ENCODE measurements at places on chromosomes 3 and 15. TPM values are rescaled to one million over a fixed set of nuclear protein-coding genes. Genes with fewer than 3 reads are reported as not detected.
A peak's percentile ranks its signal among the peaks of the same experiment; 100 is the strongest.

Gene SYNPR
- not detected for total RNA-seq

Gene PCSK6
- total RNA-seq = 10.3 TPM

Gene CYP1A2
- total RNA-seq = not detected

Gene TMEM40
- not detected for total RNA-seq

Gene CHL1
- total RNA-seq = 64.8 TPM

Gene ADAMTSL3
- 3.1 TPM for total RNA-seq

Gene CFAP91
- total RNA-seq = 9.1 TPM

Gene ROBO1
- 12.3 TPM for total RNA-seq

Gene MYRIP
- total RNA-seq = 3.5 TPM

Gene CMTM8
- total RNA-seq = 4.7 TPM

DNA sequence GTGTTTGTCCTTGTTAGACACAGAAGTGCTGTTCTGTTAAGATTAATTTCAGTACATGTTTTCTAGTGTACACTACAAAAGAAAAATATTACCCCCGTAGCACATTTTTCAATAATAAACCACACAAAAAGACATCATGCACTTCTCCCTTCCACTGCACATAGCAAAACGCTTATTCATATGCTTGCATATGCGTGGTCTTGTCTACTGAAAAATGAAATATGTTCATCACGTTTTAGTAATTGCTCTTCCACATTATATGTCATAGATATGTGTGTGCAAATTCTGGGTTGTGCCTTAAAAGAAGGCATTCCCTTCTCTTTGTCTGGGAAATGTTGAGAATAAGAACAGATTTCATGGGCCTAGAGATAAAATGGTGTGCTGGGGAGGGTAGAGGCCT, 353.9 kb downstream of the NSUN3 start:
- no peaks in the 10 kb centered on the region for H3K4me1 ChIP-seq
- no peaks in the 10 kb centered on the region for H3K27me3 ChIP-seq
- H3K36me3 ChIP-seq = no peaks in the 10 kb centered on the region
- H3K4me3 ChIP-seq = no peak overlapping the region

DNA sequence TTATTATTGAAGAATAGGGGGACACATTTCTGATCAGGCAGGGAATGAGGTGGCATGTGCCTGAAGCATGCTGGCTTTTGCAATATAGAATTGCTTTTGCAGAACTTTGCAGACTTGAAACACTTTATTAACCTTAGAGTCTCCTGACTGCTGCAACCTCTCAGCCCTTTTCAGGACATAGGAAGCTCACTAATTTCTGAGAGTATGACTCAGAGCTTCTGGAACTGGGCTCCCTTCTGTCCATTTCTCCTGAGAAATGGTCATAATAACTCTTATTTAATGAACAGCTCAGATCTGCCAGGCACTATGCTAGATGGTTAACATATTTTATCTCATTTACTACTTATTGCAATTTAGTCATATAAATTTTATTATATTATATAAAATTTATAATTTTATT, 38.6 kb upstream of the DGKG start:
- no peak for DNase-seq
- H3K36me3 ChIP-seq = no peaks in the 10 kb centered on the region
- H3K4me1 ChIP-seq = no peaks in the 10 kb centered on the region
- no peak overlapping the region for H3K4me3 ChIP-seq
- no peak overlapping the region for H3K27ac ChIP-seq

- H3K4me1 ChIP-seq = no peaks in the 10 kb centered on the region
- no peaks in the 10 kb centered on the region for H3K36me3 ChIP-seq
- no peak for DNase-seq
- no peaks in the 10 kb centered on the region for H3K27me3 ChIP-seq
- no peak overlapping the region for H3K4me3 ChIP-seq
- no peak overlapping the region for H3K27ac ChIP-seq
Observed at GRCh38 chr3:46897031-46897430, 19.5 kb downstream of the PTH1R start.

GRCh38 chr3:173932624-173933023, 535.1 kb downstream of the NLGN1 start:
- H3K27ac ChIP-seq = no peak overlapping the region
- no peak for DNase-seq
- no peak overlapping the region for H3K4me3 ChIP-seq
- no peaks in the 10 kb centered on the region for H3K4me1 ChIP-seq
- H3K27me3 ChIP-seq = no peaks in the 10 kb centered on the region

DNA sequence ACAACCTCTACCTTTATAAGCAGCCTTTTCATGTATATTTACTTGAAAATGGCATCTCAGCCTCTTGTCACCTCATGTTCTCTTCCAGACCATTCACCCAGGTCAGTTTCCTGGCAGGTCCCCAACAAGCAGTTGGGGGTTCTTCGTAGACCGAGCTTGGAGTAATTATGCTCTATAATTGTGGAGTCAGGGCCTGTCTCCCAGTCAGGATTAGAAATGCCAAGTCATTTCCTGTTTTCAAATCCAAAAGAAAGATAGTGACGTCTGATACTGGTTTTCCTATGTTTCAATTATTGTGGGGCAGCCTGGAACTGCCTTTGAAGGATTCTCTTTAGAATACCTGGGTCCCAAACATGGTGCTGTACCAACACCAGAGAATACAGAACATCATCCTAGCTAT, 430.6 kb downstream of the MECOM start:
- H3K27ac ChIP-seq = no peak overlapping the region
- H3K4me1 ChIP-seq = no peaks in the 10 kb centered on the region
- H3K36me3 ChIP-seq = no peaks in the 10 kb centered on the region

- H3K27me3 ChIP-seq = no peaks in the 10 kb centered on the region
- no peaks in the 10 kb centered on the region for H3K36me3 ChIP-seq
Observed at GRCh38 chr15:29312387-29312786, 42.8 kb upstream of the NSMCE3 start.

DNA sequence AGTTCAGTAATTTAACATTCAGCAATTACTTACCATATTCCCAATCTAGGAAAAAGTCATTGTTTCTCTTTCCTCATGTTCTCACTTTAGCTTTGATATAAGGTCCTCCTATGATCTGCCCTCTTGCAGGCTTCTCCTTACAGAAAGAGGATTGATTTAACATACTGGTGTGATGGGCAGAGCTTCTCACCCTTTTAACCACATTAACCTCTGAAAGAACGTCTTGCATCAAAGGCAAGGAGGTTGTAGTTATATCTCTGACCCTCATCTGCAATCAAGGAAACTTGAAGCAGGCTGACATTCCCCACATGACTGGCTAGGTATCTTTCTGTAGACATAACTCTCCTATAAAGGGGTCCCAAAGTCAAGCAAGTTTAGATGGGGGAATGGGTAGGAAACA, 39.5 kb downstream of the BTLA start:
- DNase-seq = no peak
- H3K27me3 ChIP-seq = no peaks in the 10 kb centered on the region
- no peaks in the 10 kb centered on the region for H3K36me3 ChIP-seq
- H3K4me3 ChIP-seq = no peak overlapping the region
- H3K4me1 ChIP-seq = no peaks in the 10 kb centered on the region
- no peak overlapping the region for H3K27ac ChIP-seq

DNA sequence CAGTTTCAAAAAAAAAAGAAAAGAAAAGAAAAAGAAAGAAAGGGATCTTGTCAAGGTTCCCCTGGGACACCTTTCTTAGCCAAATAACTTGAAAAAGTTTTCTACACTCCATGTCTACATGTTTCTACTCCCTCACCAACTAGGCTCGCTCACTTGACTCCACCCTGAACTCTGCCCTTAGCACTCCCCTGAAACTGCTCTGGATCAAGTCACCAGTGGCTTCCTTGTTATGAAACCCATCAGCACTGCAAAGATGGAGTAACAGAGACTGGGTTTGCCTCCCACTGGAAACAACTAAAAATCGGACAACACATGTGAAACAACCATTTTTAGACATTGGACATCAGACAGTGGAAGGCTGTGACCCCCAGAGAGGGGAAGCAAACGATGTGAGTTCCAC, 36.8 kb downstream of the TMEM40 start:
- H3K27ac ChIP-seq = no peak overlapping the region
- no peak for DNase-seq
- no peaks in the 10 kb centered on the region for H3K4me1 ChIP-seq
- no peak overlapping the region for H3K4me3 ChIP-seq
- H3K27me3 ChIP-seq = no peaks in the 10 kb centered on the region

- no peaks in the 10 kb centered on the region for H3K27me3 ChIP-seq
- no peak for DNase-seq
- no peak overlapping the region for H3K4me3 ChIP-seq
- H3K4me1 ChIP-seq = peaks cover 4% of the 10 kb centered on the region
- no peaks in the 10 kb centered on the region for H3K36me3 ChIP-seq
Observed at GRCh38 chr3:22893101-22893500, 310.0 kb upstream of the UBE2E2 start.

GRCh38 chr3:122410639-122411038, 5.2 kb downstream of the WDR5B start:
- H3K27ac ChIP-seq = no peak overlapping the region
- no peak overlapping the region for H3K4me3 ChIP-seq
- no peaks in the 10 kb centered on the region for H3K27me3 ChIP-seq
- no peak for DNase-seq
- H3K36me3 ChIP-seq = no peaks in the 10 kb centered on the region

DNA sequence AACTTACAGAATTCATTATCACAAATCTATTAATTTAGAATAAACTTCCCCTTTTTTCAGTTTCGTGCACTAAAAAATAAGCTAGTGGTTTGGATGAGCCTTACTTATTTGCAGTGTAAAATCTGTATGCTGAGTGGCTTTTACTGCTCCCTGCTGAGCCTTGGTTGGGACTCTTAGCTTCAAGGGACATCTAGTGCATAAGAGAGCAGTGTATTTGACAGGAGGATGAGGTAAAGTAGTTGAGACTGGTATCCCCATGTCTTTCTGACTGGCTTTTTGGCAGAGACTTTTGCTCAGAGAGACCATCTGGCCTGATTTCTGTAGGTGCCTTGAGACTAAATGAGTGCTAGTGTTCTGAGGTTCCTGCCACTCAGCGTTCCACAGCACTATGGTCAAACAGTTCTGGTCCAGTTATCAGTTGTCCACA, 11.8 kb downstream of the CAPN7 start:
- H3K27ac ChIP-seq = no peak overlapping the region
- DNase-seq = no peak
- H3K4me1 ChIP-seq = no peaks in the 10 kb centered on the region
- H3K4me3 ChIP-seq = no peak overlapping the region
- no peaks in the 10 kb centered on the region for H3K36me3 ChIP-seq

GRCh38 chr15:85899927-85900326, 105.2 kb upstream of the KLHL25 start:
- no peaks in the 10 kb centered on the region for H3K36me3 ChIP-seq
- H3K4me3 ChIP-seq = no peak overlapping the region
- no peak overlapping the region for H3K27ac ChIP-seq
- no peak for DNase-seq

DNA sequence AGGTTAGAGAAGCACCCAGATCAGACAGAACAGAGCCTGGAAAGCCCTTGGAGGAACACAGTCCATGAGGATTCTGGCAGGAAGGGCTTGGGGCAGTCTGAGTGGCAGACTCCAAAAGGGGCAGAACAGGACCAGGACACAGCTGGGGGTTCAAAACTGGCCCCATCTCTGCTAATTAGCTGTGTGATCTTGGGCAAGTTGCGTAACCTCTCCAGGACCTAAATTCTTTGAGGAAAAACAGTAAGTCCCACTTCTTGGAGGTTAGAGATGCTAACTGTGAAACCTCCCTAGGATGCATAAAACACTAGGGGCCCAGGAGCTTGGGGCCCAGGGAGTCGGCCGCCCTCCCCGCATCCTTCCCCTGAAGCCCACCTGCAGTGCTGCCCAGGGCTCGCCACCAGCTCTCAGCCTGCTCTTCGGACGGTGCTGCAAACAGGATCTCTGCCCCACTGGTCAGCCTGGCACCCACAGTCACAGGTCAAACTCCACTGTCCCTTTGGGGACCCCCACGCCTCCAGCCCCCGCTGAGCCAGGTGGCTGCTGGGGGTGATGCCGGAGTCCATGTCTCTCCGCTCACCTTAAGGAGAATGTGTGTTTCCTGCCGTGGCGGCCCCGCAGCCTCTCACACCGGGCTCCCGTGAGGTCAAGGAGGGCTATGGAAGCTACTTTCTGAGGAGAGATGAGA, 12.0 kb downstream of the PLA2G4B start:
- H3K36me3 ChIP-seq = no peaks in the 10 kb centered on the region
- no peaks in the 10 kb centered on the region for H3K27me3 ChIP-seq
- H3K4me3 ChIP-seq = no peak overlapping the region
- no peaks in the 10 kb centered on the region for H3K4me1 ChIP-seq

GRCh38 chr15:52348056-52348745, 52.6 kb upstream of the MYO5C start:
- no peak overlapping the region for H3K27ac ChIP-seq
- no peaks in the 10 kb centered on the region for H3K4me1 ChIP-seq
- no peak overlapping the region for H3K4me3 ChIP-seq
- no peaks in the 10 kb centered on the region for H3K27me3 ChIP-seq
- DNase-seq = no peak
- H3K36me3 ChIP-seq = no peaks in the 10 kb centered on the region

- no peak overlapping the region for H3K4me3 ChIP-seq
- no peak for DNase-seq
- no peaks in the 10 kb centered on the region for H3K36me3 ChIP-seq
- no peaks in the 10 kb centered on the region for H3K27me3 ChIP-seq
Observed at GRCh38 chr3:183212565-183212964, 40.5 kb upstream of the B3GNT5 start.

GRCh38 chr3:107970993-107971580, 119.7 kb downstream of the CD47 start:
- H3K4me1 ChIP-seq = no peaks in the 10 kb centered on the region
- DNase-seq = no peak
- H3K36me3 ChIP-seq = no peaks in the 10 kb centered on the region
- no peaks in the 10 kb centered on the region for H3K27me3 ChIP-seq

GRCh38 chr3:190077395-190078045, 43.2 kb downstream of the P3H2 start:
- no peaks in the 10 kb centered on the region for H3K27me3 ChIP-seq
- peak overlapping the region; percentile 62 for H3K27ac ChIP-seq
- DNase-seq = no peak
- H3K36me3 ChIP-seq = no peaks in the 10 kb centered on the region

DNA sequence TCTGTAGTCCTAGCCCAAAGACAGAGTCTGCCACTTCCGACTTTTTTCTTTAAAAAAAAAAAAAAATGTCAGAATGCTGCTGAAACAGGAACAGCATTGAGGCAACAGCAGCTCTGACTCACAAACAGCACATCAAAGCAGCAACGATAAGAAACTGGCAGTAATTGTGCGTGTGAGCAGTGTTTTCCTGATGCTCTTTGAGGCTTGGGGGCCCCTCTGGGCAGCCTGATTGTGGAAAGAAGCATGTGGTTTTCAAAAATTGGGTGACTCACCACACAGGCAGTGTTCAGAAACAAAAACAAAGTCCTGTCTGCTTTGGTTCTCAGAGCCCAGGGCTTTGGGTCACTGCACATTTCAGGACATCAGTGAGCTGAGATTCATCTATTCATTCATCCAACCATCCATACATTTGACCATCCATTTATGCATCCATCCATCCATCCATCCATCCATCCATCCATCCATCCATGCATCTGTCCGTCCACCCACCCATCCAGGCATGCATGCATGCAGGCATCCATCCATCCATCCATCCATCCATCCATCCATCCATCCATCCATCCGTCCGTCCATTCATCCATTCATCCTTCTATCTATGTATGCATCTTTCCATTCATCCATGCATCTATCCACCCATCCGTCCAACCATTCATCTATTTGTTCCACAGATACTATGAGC, 308.4 kb downstream of the RPLP1 start:
- H3K36me3 ChIP-seq = no peaks in the 10 kb centered on the region
- no peak overlapping the region for H3K4me3 ChIP-seq
- H3K27me3 ChIP-seq = no peaks in the 10 kb centered on the region
- H3K4me1 ChIP-seq = no peaks in the 10 kb centered on the region

GRCh38 chr3:133276594-133276993, 123.3 kb upstream of the BFSP2 start:
- no peak for DNase-seq
- H3K4me1 ChIP-seq = no peaks in the 10 kb centered on the region
- no peaks in the 10 kb centered on the region for H3K36me3 ChIP-seq
- no peak overlapping the region for H3K4me3 ChIP-seq
